GM23248 (cell line): ENCODE measurements at places on chromosomes 1 and 21. TPM values are rescaled to one million over a fixed set of nuclear protein-coding genes. Genes with fewer than 3 reads are reported as not detected.

- peaks cover 38% of the 10 kb centered on the region for H3K4me1 ChIP-seq
- peak overlapping the region; percentile 98 for H3K4me3 ChIP-seq
- H3K36me3 ChIP-seq = peaks cover 11% of the 10 kb centered on the region; the same call in 1 of the 2 replicates
- H3K27ac ChIP-seq = peak overlapping the region; percentile 89
- no peaks in the 10 kb centered on the region for H3K27me3 ChIP-seq
Observed at GRCh38 chr1:85275701-85276214, 674 bp downstream of the BCL10 start.

DNA sequence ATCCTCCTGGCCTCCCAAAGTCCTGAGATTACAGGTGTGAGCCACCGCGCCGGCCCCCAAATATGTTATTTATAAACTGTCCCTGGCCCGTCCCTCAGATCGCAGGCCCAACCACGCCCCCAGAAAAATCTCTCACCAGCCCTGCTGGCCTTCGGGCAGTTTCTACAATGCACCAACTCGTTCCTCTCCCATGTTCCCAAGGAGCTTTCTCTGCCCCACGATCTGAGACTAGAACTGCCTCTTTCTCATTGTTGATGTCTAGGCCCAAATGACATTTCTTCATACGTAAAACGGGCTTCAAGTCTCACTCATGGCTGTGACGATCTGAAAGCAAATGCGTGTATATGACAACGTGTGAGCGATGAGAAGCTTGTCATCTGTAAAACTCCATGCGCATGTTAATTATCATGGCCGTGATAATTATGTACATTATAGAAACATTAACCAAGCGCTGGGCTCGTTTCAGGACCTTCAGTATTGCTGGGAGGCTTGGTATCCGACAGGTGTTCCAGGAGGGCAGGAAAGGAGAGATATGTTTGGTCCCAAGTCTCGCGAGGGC lies 748 bp upstream of the NIPAL3 start:
- no peaks in the 10 kb centered on the region for H3K27me3 ChIP-seq
- H3K4me3 ChIP-seq = no peak overlapping the region
- H3K27ac ChIP-seq = no peak overlapping the region
- peaks cover 59% of the 10 kb centered on the region for H3K4me1 ChIP-seq
- DNase-seq = peak; percentile 26
- no peaks in the 10 kb centered on the region for H3K36me3 ChIP-seq

Gene DCST1
- not detected in 2 replicates for total RNA-seq

Gene C1orf50
- 2.7 and 3.4 TPM in 2 replicates for total RNA-seq

GRCh38 chr1:168469690-168470089 lies 74.1 kb downstream of the XCL2 start:
- H3K27ac ChIP-seq = peak overlapping the region; percentile 87
- H3K4me1 ChIP-seq = peaks cover 44% of the 10 kb centered on the region
- DNase-seq = peak; percentile 83
- H3K36me3 ChIP-seq = no peaks in the 10 kb centered on the region
- H3K4me3 ChIP-seq = 0 out of 2 replicates have a peak overlapping the region, but pooled peaks have one; percentile 19
